NCI-H345 (cell line): ENCODE measurements at places on chromosomes 5 and 9.

- no peak for DNase-seq
These were observed 48.8 kb upstream of the FBN2 start for GRCh38 chr5:128586848-128587247.

- DNase-seq, result peak; percentile 57
These were observed 31.4 kb downstream of the ANXA6 start for GRCh38 chr5:151126199-151126645.

GRCh38 chr5:34606101-34606500, 50.0 kb upstream of the RAI14 start:
- no peak for DNase-seq

DNA sequence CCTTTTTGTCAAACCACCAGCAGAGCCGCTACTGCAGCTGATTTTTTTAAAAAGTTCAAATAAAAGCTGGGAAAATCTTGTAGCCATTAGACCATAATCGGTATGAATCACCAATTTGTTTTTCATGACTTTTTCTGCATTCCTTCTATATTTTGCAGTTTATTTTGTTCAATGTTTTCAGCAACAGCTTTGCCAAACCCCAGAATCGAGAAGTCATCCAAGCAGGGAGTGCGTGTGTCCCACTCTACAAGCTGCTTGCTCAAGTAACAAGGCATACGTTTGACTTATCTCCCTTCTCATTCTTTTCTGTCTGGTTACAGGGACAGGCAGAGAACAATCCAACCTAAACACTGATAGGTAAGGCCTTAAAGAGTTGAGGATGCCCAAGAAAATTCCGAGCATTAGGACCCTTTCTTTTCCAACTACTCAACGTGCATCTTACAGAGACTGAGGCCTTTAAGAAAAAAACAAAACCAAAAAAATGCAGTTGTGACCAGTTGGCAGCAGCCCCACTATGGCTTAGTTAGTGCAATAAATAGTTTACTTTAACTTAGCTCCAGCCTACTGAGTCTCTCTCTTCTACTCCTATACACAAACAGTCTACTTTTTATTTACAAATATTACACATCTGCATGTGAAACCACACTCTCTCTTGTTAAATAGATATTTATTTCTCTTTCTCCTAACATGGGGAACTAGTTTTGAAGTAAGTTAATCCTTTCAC, 134.7 kb upstream of the SLIT3 start:
- DNase-seq, result no peak

- DNase-seq, result no peak
These were observed 1703.8 kb downstream of the MAT2B start for GRCh38 chr5:165209101-165209727.

DNA sequence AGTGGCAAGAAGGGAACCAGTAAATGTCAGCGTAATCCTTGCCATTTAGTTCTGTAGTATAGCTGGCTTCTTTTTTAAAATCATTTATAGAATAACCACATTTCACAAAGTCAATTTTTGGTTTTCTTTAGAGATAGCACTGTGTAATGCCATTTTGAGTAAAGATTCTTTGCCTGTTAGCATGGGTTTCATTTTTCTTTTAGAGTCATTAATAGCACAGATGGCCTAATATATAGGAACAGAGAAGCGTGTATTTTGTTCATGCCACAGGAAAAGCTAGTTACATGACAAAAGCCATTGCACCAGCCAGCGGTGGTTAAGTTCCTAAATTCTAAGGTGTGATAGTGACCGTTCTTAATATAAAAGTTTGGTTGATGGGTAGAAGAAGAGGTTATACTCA, 1363.9 kb downstream of the MAT2B start:
- DNase-seq, result no peak

DNA sequence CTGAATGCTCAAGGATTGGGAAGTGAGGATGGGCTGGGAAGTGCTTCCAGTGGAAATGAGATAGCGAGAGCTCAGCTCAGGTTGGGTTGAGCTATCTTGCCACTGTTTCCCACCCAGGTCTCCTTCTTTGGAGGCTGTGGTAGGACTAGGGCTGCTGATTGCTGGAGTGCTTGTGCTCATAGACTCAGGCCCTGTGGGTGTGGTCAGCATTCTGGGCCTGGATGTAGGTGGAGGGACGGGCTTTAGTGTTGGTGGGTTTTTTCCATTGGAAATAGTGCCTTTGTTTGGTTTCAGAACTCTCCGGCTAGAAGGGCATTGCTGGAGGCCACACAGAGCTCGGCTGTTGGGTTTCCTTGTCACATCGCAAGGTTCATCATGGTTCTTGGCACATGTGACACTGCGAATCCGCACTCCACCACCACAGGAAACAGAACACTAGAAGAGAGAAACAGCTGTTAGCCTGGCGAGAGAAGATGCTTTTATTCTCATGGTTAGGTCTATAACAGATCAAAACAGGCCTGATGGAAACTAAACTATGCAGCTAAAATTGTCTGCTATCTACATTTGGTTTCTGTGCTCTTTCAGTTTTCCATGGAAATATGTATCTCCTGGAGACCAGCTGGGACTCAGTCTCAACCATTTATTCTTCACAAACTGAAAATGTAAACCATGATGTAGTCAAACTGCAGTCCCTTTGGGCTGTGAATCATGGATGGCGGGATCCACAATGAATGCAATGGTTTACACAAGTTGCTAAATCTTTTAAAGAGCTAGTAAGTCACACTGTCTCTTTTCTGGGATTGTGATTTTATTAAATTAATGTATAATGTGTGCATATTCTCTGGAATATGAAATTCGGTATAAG, 136.2 kb downstream of the TARS1 start:
- DNase-seq, result no peak

GRCh38 chr5:34789021-34789531, 49.9 kb upstream of the TTC23L start:
- no peak for DNase-seq

DNA sequence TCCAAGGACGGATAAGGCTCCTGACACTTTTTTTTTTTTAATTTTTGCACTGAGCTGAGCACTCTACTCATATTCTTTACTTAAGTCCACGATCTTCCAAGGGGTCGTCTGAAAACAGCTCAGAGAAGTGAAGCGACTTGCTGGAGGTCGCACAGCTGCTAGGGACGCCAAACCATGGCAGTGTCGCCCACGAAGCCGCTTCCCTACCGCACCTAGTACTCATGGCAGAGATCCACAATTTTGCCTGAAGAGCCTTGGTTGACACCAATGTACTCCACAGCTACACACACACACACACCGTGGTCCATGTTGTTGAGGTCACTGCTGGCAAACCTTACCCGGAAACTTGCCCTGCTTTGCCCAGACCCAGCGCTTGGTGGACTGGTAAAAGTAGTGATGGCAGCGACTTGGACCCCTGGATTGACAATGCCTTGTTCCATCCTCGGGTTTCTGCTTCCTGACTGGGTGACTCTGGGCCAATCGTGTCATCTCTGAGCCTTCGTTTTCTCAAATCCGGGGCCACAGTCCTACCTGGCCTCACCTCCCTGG, 521 bp upstream of the SLIT3 start:
- no peak for DNase-seq

DNA sequence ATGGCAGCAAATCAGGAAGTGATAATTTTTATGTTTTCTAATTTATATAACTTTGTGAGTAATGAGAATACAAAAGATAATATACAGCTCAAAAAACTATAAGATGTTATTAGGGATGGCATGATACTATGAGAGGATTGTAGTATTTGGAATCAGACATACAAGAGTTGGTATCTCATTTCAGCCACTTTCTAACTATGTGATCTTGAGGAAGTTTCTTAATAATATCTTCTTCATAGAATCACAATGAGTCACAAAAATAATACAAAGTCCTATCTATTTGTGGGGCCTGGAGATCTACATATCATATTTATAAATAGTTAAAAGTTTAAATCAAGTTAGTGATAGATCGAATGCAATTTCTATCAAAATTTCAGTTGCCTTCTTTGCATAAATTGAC, 23.7 kb upstream of the TMED7 start:
- no peak for DNase-seq

DNA sequence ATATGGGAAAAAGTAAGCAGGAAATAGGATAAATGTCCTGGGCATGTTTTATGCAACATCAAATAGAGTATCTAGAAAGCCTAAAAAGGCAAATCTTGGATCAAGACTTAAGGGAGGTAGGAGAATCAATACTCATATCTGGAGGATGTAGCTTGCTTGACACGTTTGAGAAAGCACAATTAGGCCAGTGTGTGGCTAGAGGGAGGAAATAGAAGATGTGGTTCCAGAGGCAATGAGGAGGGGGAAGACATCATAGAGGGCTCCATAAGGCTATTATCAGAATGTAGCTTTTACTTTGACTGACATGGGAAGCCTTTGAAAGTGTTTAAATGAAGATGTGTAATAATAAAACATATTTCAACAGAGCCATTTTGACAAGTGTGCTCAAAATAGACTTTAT, 200.7 kb upstream of the CDH12 start:
- no peak for DNase-seq

DNA sequence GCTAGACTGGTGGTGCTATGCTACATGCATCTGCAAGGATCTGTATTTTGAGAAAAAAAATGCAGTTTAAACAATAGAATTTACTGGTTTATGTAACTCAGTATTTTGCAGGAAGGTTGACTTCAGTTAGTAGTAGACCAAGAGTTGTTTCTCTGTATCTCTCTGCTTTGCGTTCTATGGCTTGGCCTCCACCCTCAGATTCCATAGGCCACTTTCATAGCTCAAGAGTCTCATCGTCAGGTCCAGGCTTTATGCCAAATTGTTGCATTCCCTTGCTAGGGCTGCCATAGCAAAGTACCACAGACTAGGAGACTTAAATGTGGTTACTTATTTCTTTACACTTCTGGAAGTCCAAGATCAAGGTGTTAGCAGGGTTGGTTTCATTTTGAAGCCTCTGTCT, 48.1 kb upstream of the RORB start:
- no peak for DNase-seq

DNA sequence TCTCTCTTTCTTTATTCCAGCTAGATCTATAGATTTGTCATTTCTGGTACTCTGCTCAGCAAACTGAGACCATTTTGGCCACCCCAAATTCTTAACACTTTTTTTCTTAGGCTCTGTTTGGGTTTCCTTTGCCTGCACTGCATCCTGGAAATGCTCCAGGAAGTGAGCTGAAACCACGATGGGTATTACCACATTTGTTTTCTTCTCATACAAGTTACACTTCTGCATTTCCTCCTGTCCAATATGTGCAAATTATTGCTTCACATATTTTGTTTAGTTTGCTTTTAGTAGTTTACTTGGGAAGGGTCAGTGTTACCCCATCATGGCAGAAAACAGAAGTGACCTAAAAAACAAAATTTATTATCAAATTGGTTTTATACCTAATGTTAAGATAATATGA, 498.6 kb upstream of the GRIN3A start:
- DNase-seq, result no peak

DNA sequence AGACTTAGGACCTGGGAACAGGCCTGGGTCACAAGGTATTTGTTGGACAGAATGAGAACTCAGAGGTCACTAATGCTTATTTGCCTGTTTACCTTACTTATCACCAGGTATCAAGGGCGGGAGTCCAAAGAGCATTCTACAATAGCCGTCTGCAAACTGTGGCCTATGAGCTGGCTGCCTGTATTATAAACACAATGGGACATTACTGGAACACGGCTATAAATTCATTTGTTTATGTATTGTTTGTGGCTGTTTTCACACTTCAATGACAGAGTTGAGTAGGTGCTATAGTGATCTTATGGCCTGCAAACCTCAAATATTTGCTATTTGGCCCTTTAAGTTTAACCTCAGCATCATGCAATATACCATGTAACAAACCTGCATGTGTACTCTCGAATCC, 76.6 kb upstream of the ASTN2 start:
- DNase-seq, result no peak

DNA sequence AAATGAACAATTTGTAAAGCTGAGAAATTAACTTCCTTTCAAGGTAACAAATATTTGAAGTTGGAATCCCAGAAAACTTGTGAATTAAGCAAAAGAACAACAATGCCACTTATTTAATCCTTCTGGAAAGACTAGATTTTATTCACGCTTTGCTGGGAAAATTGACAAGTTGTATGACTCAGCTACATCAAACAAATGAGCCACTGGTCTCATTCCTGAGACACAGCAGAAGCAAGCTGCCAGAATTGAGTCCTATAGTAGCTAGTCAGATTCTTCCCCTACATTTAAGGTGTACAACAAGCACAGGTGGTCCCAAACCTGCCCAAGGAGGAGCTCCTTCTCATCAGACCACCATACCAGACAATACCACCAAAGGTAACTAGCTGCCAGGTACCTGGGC, 280.7 kb downstream of the SPOCK1 start:
- peak; percentile 27 for DNase-seq

DNA sequence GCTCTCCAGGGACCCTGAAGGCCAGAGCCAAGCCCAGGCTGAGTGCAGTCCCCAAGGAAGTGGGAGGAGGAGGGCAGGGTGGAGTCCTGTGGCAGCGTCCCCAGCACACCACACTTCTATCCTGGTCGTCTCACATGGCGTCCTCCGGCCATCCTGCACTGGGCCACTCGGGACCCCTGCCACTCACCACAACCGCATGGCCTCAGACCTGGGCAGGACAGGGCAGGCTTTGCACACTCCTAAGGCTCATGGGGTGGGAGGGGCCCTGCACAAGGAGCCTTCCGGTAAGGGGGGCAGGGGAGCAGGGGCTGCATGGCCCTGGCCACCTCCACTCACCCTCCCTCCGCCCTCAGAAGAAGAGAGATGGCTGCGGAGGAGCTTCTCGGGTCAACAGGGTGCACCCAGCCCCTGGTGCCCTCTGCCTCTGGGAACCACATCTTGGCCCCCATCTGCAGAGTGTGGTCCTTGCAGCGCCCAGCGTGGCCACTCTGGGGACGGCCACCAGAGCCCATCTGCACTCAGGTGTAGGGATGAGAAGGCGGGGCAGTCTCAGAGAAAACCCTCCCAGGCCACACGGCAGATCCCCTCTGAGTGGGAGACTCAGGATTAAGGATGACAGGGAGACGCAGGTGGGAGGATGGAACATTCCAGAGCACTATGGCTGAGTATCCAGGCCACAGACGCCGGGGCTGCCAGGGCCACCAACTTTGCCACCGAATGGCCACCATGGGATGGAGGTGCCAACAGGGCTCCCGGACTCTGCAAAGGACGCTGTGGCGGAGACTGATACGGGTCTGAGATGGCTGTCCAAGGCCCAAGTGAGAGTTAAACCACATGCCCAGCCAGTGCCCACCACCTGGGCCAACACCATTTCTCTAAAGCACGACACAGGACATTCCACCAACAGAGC, 7.6 kb downstream of the TPPP start:
- DNase-seq, result no peak

DNA sequence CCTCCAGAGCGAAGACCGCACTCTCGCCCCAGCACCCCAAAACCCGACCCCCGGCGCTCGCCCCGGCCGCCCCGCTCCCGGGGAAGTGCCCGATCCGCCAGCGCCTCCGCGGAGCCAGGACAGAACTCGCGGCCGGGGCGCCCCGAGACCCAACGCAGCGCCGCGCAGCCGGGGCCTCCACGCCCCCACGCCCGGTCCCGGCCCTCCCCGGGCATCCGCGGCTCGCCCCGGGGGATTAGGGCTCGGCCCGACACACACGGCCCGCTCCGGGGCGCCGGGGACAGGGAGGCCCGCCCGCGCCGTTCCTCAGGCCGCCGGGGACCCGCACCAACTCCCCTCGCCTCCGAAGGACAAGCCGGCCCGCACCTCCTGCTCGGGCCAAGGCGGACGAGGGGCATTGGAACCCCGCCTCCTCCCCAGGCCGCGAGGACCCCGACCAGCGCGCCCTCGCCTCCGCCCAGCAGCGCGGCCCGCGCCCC, 544 bp downstream of the FNBP1 start:
- peak; percentile 26 for DNase-seq

GRCh38 chr9:98625728-98626127, 83.0 kb downstream of the GABBR2 start:
- no peak for DNase-seq
